ENCODE measurements at places on chromosomes 3 and 15.
A peak's percentile ranks its signal among the peaks of the same experiment; 100 is the strongest.

DNA sequence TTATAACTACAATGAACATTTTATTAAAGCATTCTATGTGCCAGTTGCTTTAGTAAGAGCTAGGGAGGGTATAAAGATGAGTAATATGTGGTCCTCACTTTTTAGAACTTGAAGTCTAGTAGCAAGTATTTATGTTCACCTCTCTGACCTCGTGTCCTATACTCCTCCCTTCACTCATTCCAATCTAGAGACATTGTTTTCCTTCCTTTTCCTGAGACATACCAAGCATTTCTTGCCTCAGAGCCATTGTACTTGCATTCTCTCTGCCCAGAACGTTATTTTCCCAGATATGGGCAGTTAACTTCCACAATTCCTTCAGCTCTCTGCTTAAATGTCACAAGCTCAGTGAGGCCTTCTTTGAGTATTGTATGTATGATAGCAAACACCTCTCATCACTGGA is 408.6 kb downstream of the PDCD6IP start:
- DNase-seq, result no peak

DNA sequence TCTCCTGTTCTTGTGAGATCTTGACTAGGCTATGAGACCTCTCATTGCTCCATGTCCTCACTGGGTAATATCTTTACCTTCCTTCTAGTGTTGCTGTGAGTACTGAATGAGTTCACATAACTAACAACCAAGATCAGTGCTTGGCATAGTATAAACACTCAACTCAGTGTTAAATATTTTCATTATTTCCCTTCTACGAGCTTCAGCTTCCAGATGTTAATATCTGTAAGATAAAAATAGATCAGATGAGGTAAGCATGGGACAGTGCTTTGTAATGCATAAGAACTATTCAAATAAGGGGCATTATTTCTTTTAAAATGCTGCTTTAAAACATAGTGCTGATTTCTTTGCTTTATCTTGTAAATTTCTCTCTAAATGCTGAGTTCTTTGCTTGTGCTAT is 130.8 kb downstream of the DIPK2A start:
- DNase-seq, result no peak

- DNase-seq, result no peak
Observed at GRCh38 chr15:29270976-29271375, 1.4 kb upstream of the NSMCE3 start.

GRCh38 chr3:144521131-144521530 is 549.5 kb downstream of the DIPK2A start:
- no peak for DNase-seq

DNA sequence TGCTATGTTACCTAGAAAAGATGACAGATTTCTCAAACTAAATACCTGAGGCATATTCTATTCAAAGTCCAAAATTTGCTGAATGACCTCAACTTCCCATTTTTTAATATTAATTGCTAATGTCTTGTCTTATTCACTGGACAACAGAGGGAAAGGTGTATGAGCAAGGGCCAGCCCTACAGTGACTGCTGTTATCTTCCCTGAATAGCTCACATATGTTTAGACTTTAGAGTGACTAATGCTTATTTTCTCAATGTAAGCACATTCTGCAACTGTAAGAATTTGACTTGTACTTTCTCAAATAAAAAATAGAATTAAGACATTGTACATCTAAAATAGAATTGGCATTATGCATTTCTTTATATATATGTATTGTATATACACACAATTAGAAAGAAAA is 26.5 kb upstream of the AADACL2 start:
- no peak for DNase-seq

DNA sequence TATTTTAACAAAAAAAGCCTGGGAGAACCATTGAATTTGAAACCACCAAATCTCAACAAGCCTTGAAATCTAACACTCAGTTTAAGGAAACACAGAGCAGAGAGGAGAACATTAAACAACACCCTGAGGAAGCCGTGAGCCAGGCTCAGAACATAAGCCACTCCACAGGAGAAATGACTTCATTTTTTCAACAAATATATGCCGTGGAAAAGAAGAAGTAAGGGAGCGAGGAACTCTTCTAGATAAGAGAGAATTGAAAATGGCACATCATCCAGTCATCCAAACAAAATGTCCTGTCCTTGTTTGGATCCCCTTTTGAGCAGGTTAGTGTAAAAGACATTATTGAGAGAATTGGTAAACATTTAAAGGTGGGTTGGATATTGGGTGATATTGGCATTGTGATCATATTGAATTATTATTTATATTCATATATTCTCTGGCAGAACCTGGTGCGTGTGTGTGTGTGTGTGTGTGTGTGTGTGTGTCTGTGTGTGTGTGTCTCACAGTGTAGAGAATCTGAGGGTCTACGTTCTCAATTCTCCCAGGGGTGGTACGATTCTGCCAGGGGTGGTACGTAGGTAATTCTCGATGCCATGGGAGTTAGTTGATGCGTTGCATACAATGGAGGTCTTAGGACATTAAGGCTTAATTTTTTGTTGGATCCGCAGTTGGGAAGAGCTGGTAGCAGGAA is 94.4 kb downstream of the ST6GAL1 start:
- no peak for DNase-seq

DNA sequence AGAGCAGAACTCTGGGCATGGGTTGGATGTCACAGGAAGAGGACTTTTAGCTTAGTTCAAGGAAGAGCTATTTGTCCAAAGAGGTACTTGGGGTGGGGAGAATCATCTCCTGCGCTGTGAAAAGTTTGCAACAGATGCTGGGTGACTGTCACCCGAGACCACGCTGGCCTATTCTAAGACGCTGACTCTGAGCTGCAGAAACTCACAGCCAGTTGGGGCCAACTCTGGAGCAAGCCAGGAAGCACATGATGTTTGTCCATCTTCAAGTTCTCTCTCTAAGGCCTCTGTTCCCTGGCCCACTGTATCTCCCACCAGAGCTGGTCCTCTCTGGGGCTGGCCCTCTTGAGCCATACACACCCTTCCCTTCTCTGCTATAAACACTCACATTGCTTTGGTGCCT is 17.9 kb upstream of the CDCP1 start:
- no peak for DNase-seq

DNA sequence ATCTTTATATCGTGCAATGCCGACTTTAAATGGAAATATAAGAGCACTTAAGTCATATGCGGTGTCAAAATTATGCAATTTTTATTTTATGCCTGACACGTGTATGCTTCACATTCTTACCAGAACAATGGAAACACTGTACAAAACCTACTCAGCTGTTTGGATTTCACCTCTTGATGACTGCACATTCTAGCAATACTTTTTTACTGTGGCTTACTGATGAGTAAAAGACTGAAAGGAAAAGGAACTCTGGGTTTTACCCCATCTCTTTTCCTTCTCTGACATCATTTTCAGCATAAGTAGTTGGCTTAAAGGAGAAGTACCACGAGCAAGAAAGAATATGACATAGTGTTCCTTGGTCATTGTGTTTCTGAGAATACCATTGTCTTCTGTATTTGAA is 142.8 kb downstream of the POLR2M start:
- no peak for DNase-seq

GRCh38 chr15:44656298-44656697 is 7.2 kb downstream of the SPG11 start:
- DNase-seq, result no peak

DNA sequence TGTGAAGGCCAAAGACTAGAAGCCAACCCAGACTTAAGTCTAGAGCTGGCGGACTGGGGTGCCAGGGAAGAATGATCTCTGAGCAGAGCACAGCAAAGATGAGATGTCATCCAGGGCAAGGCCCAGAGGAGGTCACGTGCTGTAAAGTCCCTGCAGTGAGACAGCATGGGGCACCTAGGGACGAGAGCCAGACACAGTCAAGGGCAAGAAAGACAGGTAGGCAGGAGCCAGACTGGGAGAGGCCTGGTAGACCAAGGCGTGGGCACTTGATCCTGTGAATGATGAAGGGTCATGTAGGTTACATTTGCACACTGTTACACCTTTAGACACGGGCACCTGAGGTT is 379.7 kb upstream of the PROK2 start:
- DNase-seq, result peak; percentile 26

DNA sequence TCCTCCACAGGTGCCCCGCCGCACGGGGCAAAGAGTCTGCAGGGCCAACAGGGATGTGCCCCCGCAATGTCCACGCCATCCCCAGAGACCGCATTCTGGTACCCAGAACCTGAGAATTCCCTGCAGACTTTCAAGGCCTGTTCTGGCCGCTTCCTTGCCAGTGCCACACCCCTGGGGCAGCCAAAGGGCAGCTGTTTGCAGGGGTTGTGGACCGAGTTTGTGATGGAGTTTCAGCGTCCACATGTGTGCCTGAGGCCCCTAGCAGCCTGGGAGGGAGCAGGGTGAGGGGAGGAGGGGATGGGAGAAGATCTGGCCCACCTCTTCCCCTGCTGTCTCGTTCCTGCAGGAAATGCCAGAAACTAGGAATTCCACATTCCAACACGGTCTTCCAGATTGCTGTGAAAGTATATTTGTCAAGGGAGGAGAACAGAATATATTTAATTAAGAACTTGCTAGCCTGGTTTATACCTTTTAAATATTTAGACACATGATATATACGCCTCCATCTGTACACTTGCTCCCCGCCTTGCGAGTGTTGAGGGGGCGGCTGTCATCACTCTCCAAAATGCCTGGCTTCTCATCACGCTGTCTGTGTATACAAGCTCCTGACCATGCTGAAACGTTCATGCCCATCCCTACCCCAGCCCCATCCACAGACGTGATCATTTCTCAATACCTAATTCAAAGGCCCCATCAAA is 31.1 kb upstream of the RASA2 start:
- DNase-seq, result no peak

DNA sequence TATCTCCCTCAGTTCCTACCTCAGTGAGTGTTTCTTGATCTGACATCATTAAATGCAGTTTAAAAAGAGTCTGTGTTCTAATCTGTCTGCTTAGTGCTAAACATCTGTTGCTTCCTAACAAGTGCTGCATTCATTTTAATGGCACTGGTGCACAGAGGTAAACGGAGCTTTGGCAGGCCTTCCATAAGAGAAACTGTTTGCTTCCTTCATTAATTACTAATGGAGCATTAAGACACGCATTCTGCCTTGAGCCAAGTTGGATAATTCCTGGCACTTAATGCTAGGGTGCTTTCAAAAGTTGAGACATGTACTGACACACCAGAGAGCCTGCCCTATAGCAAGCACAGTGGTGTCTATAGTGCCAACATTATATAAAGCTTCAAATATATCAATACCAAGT is 34.7 kb downstream of the SCG5 start:
- no peak for DNase-seq

GRCh38 chr15:51062736-51063135 is 32.0 kb downstream of the TNFAIP8L3 start:
- no peak for DNase-seq

GRCh38 chr3:28028554-28028953 is 212.9 kb upstream of the CMC1 start:
- DNase-seq, result no peak

DNA sequence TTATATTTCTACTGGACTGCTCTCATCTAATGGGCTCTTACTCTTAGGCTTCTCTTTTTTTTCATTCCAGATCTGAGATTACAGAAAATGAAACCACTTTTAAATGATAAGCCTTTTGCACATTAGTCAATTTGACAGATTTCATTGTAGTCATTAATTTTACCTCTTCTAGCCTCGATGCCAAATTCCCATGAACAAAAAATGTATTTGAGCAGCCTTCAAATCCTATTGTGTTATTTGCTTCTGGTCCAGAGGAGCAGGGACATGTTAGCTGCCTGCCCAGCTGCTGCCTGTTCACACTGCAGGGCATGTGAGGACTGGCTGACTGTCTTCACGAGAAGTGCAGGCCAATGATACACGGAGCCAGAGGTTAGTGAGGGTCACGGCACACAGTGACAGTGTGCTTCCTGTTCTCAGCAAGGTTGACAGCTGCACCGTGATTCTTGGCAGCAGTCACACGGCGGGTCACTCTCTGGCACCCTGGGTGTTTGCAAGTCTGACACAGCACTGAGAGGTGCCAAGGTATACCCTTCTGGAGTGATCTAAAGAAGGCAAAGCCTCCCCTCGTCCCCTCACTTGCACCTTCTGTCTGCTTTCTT is 40.8 kb downstream of the KAT2B start:
- DNase-seq, result peak; percentile 17

GRCh38 chr3:13240928-13241618 is 167.8 kb upstream of the IQSEC1 start:
- DNase-seq, result no peak

DNA sequence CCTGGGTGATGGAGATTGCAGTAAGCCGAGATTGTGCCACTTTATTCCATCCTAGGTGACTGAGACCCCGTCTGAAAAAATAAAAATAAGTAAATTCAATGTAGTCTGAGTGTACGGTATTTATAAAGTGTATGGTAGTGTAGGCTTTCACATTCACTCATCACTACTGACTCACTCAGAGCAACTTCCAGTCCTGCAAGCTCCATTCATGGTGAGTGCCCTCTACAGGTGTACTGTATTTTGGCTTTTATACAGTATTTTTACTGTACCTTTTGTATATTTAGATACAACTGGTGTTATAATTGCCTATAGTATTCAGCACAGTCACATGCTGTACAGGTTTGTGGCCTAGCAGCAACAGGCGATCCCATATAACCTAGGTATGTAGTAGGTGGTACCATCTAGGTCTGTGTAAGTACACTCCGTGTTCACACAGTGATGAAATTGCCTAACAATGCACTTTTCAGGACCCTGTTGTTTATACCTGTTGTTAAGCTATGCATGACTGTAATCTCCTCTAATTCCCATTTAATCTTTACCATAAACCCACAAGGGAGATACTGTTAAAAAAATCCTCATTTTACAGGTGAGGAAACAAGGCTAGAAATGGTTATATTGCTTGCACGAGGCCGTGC is 19.3 kb downstream of the CACNA1D start:
- no peak for DNase-seq

DNA sequence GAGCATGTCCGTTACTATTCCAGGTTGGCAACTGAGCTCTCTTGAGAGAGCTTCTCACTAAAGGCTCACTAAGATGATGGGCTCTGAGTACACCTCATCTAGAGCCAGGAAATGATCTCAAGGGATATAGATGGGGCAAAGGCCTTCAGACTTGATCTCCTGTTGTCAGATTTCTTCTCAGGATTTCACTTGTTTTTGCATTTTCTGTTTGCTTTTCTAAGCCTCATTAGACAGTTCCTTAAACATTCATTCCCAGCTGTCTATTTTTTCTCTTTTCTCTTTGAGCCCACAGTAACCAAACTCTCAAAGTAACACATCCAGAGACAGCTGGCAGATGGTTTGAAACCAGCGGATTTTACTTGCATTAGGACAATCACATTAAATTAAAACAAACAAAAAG is 28.4 kb upstream of the ARL8B start:
- no peak for DNase-seq

- DNase-seq, result no peak
Observed at GRCh38 chr15:67025719-67026609, 39.4 kb upstream of the SMAD3 start.

GRCh38 chr15:35120173-35120572 is 35.1 kb upstream of the NANOGP8 start:
- DNase-seq, result no peak

DNA sequence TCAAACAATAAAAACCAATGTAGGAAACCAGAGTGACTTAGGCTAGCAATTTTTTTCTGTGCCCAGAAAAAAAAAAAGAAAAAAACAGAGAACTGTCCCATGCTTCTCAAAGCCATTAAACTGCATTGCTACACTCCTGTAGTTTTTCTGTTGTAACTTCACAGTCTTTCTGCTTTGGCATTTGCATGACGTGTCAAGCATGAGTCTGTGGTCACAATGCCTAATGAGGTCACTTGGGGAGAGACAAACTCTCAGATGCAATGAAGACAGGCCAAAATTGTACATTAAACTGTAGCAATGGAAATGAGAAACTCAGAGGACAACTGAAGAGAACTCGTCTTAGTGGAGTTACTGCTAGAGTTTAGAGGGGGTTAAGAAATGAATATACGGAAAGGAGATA is 30.8 kb downstream of the CCDC80 start:
- no peak for DNase-seq
